AG08396 (cell line): ENCODE measurements at places on chromosomes 3 and 15.

- no peak for DNase-seq
Measured at GRCh38 chr3:30245858-30246622, 360.4 kb upstream of the TGFBR2 start.

- no peak for DNase-seq
Measured at GRCh38 chr15:54374184-54374952, 396.1 kb downstream of the UNC13C start.

GRCh38 chr3:42300778-42301177, 34.8 kb upstream of the CCK start:
- DNase-seq, result no peak

DNA sequence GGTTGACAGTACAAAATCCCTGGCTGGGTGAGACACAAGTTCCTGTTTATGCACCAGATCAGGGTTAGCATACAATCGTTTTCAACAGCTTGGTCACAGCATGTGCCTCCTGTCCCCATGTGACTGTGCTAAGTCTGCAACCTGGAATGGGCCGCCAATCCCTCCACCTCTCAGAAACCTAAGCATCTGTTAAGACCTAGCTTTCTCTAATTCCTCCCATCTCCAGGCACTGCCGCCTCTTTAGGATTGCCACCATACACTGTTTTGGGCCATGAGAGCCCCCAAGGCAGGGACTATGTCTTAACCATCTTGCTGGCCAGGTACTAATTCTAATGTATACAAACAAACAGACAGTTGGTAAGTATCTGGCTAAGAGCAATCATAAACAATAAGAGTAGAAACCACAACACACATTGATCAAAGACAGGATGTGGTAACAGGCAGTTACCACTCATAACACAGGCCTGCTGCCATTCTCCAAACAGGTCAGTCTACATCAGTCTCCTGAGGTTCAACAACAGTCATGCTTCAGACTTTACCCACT, 25.6 kb downstream of the SEC22C start:
- DNase-seq, result no peak

GRCh38 chr15:85756411-85757072, 38.2 kb downstream of the KLHL25 start:
- DNase-seq, result no peak

GRCh38 chr15:85708402-85708941, 86.3 kb downstream of the KLHL25 start:
- no peak for DNase-seq

GRCh38 chr15:74144153-74144775, 13.9 kb downstream of the ISLR2 start:
- no peak for DNase-seq

DNA sequence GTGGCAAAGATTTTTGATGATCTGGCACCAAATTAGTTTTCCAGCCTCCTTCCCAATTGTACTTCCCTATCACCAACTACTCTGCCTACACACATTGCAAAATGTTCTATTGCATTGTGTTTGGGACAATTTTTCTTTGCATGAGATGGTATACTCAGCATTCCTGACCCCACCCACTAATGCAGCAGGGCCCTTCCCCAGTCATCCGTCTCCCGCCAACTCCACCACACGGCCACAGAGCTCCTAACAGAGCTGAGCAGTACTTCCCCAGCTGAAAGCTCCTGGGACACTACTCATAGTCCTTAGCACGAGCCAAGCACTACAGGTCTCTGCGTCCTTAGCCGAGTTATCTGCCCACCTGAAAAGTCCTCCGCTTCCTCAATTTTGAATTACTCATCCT, 34.2 kb downstream of the TXNRD3 start:
- DNase-seq, result no peak

DNA sequence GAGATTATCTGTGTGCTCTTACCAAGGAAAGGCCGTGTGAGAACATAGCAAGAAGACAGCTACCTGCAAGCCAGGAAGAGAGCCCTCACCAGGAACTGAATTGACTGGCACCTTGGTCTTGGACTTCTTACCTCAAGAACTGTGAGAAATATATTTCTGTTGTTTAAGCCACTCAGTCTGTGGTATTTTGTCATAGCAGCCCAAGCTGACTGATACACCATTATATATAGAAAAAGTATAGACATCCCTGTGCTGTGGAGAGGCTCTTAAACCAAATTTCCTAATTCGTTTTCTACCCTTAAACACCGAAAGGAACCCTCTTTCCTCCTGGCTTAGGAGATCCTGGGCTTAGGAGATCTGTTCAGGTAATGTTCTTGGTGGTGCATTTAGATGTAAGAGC, 44.8 kb downstream of the CGNL1 start:
- no peak for DNase-seq

DNA sequence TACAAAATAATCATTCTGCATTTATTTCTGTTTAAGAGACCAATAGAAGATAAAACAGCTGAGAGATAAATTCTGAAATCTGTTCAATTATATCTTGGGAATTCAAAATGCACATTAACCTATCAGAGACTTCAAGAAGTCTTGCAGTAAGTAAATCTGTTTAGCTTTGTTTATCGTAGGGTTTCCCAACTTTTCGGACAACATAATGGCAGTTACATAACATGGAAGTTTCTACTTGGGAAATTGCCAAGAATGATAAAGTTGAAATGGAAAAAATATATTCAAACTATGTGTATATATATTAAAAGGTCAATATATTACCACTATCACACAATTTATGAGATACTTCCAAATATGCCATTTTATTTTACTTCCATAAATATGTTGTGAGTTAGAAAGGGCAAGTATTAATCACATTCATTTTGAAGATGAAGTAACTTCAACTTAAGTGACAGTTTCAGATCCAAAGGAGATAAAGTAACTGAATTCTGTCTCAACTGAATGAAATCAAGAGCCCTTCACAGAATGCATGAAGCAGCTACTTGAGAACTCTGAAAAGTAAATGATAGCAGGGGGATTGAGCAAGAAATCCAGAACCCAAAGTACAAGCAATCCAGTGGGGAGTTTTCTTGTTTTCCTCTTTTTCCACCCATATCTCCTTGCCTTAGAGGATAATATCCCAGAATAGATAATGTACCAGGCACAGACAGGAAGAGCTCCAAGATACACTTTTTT, 108.8 kb downstream of the PLOD2 start:
- no peak for DNase-seq

GRCh38 chr15:71080166-71080565, 35.1 kb upstream of the THSD4 start:
- DNase-seq, result no peak

GRCh38 chr15:88769161-88769971, 33.9 kb upstream of the ACAN start:
- DNase-seq, result no peak

DNA sequence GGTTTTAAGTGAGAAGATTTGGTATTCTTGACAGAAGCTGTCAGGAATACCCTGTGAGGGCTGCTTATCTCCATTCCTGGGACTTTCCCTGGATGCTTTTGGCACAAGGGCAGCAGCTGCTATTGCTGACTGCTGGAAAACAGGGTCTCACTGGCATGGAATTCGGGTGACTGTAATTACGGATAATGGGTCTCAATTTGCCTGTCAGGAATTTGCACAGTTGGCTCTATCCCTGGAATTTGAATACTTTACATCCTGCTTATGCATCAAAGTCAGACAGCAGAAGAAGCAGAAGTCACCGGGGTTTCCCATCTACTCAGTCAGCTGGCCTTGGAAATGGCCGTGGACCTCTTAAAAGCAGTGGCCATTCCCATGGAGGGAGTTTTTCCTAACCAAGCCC, 25.9 kb upstream of the AKAP13 start:
- DNase-seq, result peak; percentile 13

- no peak for DNase-seq
Measured at GRCh38 chr3:11543141-11543947, 100.4 kb downstream of the VGLL4 start.

DNA sequence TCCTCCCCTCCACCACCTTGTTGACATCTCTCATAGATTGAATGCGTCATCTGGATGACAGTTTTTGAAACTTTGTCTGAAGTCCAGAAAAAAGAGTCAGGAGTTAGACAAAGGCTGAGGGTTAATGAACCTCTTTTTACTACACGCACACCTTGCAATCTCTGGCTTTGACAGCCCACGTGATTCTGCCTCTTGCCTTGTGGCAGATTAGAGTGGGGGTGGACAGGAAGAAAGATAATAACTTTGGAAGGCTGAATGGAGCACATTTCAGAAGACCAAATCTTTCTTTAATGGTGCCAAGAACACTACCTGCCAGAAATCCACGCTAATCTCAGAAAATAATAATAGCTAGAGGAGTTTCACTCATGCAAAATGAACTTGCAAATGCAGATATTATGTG, 327.9 kb upstream of the TRIM42 start:
- DNase-seq, result no peak

DNA sequence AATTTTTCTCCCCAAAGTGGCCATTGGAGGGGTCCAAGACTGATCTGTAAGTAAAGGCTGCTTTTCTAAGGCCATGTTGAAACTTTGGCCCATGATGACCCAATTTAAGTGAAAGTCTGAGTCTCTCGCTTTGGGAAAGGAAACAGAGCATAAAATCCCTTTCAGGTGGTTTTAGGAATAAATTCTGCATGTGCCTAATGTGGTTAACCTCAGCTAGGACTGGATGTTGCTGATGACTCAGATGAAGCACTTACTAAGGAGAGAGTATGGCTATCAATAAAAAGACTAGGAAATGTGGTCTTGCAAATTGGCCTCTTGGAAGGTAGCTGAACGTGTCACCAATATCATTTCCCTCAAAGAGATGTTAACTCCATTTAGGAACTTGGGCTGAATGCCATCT, 458.5 kb downstream of the AGBL1 start:
- no peak for DNase-seq

- no peak for DNase-seq
Measured at GRCh38 chr3:29339016-29339833, 58.4 kb downstream of the RBMS3 start.

GRCh38 chr15:66619152-66619903, 53.5 kb upstream of the LCTL start:
- peak; percentile 89 for DNase-seq

- DNase-seq, result no peak
Measured at GRCh38 chr3:115381931-115382330, 234.8 kb upstream of the ZBTB20 start.

GRCh38 chr3:39644176-39644575, 165.2 kb upstream of the MYRIP start:
- peak; percentile 53 for DNase-seq

DNA sequence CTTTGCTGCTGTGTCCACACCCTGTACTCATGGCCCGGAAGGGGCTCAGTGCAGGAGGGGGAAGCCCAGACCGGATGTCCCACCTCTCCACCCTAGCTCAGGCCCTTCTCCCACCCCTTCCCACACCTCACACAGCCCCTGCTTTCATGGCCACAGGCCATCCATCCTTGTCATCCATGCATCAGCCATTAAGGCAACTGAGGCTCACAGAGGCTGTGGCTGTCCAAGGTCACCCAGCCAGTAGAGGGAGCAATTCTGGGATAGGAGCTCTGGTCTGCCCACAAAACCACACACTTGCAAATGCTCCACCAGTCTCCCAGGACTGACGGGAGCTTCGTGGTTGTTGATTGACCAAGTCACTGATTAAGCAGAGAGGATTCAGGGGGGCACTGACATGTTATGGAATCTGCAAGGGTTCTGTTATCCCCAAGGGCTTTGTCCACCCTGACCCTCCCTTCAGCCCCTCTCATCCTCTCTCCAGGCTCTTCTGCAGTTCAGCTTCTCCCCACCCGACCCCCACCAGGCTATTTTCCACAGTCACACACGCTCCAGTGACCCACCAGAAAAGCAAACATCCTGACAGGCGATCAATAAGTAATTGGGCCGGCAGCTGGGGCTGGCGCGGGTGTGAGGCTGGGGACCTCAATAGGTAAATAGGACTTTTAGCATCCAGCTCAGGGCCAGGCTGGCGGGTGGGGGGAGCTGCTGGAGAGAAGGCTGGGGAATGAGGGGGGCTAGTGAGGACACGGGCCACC, 15.1 kb downstream of the LINGO1 start:
- no peak for DNase-seq

GRCh38 chr3:170247875-170248274, 25.7 kb downstream of the PRKCI start:
- no peak for DNase-seq

DNA sequence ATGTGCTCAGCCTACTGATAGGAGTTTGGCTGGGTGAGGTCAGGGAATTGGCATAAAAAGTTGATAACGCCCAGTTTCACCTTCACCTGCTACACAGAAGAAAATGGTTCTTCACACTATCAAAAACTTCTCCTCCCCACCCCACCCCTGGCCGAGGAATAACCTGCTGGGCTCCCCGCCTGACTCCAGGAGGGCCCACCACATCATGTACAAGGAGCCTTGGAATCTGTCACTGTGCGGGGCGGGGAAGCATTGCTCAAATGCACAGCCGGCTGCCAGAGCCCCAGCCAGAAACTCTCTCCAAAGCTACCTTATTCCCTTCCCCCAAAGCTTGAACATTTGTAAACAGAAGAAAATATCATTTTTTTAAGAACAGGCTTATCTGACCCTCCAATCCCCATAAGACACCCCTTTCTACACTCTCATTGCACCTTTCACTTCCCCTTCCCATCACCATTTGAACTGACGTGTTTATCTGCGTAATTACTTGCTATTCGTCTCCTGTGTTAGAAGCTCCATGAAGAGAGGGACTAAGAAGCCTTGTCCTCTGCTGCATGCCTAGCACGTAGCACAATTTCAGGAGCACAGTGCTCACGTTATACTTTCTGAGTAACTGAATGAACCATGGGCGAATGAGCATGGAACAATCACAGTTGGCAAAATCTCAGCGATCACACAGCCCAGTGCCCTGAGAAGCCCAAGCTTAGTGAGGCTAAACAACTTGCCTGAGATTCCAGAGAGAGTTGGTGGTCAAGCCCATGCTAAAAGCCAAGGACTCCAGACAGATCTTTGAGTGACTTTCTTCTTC, 82.9 kb downstream of the HES1 start:
- no peak for DNase-seq

- peak; percentile 58 for DNase-seq
Measured at GRCh38 chr15:79028411-79028964, 62.1 kb downstream of the RASGRF1 start.

DNA sequence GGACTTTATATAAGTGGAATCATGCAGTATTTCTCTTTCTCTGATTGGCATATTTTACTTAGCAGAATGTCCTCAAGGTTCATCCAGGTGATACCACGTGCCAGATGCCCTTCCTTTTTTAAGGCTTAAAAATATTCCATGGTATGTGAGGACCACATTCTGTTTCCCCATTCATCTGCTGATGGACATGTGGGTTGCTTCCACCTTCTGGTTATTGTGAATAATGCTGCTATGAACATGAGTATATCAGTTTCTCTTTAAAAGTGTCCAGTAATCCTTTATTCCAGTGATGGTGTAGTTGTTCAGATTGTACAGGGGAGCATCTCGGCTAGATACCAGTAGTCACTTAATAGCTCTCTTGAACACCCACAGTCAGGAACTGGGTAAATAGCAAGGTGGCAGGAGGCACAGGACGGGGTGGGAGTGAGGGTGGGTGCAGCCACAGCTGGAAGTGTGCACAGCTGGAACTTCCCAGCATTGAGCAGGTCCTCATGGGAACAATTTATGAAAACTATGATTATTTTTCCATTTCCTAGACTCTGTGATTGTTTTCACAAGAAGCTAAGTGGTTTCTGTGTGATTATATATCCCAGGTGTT, 50.3 kb upstream of the ATG7 start:
- no peak for DNase-seq
